RPMI8226 (cell line): ENCODE measurements at places on chromosomes 3 and 15.

DNA sequence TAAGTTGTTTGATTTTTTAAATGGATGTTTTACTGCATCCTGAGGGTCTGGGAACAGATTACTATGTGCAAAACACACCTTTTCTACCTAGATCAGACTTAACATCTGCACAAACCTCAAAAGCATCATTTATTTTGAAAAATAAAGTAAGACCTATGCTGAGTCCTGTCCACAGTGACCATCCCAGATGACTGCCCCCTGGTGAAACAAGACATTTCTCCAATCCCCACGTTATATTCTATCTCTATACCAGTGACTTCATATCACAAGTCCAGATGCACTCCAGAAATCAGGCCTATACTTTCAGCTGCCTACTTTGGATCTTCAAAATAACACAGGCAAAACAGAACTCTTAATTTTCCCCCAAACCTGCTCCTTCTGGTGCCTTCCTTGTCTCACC, 143.2 kb downstream of the P2RY1 start:
- no peak for DNase-seq

GRCh38 chr15:39443659-39444219, 137.1 kb upstream of the THBS1 start:
- DNase-seq, result no peak

- peak; percentile 58 for DNase-seq
Observed at GRCh38 chr3:48990636-48991469, 812 bp downstream of the P4HTM start.

DNA sequence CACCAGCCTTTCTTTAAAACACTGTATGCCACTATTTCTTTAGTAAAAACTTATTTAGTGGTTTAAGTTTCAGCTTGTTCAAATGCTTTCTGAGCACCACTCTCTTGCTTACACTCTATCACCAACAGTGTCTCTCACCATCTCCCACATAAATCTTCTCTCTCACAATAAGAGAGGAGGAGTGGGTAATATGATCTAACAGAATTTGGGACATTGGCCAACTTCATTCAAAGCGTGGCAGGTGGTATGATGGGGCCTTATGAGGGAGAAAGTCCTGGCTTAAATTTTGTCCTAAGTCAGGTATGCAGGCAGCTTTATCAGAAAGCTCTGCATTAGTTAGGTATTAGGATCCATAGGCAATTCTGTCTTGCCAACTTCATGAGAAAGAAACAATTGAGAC, 1132.5 kb downstream of the TUSC7 start:
- DNase-seq, result no peak

DNA sequence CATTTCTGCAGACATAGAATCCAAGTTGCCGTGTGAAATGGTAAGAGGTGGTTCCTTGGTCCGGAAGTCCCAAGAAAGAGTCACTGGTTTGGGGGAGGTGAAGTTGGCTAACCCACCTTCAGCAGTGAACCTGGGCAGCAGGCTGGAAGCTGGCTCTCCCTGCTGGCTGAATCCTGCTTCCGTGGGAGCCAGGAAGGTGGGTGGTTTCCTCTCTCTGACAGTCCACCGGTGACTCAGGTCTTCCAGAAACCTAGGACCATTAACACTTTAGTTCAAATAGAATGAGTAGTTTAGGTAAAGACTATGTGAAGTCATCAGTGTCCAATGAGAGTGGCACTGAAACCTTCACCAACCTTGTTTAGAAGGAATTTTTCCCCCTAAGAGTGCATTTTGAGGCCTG, 87.4 kb upstream of the CACNA2D3 start:
- no peak for DNase-seq

- DNase-seq, result peak; percentile 41
Observed at GRCh38 chr3:141371882-141372281, 3.6 kb downstream of the ZBTB38 start.

DNA sequence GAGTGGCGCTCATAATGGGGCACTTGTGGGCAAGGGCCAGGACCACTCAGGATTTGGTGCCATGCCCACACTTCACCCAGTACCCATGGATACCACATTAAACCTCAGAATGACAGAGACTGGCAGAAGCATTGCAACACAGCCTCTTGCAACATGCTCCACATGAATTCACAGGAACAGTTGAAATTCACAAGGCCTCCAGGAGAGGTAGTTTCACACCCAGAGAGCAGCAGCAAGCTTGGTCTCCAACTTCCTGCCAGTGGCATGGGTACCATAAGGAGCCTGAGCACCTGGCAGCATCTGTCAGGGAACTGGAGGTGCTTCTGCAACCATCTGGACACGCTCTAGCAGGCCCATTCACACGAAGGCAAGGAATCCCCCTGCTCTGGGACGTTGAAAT, 101.0 kb downstream of the OSBPL10 start:
- DNase-seq, result peak; percentile 56

DNA sequence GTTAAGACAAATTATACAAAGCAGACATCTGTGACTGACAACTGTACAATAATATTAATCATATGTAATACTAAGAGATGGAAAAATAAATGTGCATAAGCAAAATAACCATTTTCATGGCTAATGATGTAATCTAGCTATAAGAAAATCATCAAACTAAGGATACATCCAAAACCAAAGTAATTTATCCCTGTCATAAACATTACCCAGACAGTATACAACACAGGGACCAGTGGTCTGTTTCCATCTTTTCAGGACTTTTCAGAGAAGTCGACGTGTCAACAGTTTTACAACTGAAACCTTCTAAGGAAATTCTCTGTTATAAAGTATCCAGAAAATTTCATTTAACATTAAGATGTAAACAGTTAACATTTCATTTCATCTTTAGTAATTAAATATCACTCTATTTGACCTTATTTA, 11.0 kb downstream of the THBS1 start:
- no peak for DNase-seq

GRCh38 chr3:194250098-194251002, 100.8 kb downstream of the CPN2 start:
- DNase-seq, result peak; percentile 43

- no peak for DNase-seq
Observed at GRCh38 chr3:30733209-30733608, 126.8 kb downstream of the TGFBR2 start.

DNA sequence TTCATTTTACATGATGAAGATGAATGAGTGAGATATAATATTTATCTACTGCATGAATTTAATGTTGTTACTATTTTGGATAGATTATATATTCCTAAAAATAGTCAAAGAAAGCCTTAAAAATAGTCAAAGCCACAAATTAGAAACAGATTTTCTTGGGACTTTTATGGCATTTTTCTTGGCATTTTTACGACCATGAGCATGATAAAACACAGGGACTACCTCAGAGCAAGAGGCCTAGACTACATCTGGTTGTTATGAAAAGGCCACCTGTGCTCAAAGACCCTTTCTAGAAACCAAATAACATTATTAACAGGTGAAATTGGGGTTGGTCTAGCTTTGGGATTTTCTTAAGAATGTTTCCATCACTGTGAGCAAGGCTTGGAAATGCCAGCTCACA, 281.0 kb downstream of the OXSM start:
- no peak for DNase-seq

DNA sequence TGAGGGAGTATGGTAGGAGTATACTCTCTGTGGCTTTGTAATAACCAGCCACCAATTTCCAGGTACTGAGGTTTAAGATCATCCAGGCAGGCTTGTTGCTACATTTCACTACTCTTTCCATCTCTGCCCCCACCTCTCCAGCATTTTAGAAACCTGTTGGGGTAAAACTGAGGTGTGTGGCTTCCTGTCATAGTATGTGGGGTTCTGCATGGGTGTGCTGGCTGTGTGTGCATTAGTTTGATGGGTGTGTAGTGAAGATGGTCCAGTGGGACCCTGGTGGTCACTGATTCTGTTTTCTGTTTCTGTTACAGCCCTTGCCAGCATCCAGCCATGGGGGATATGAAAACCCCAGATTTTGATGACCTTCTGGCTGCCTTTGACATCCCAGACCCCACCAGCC, 34.0 kb downstream of the ZNF592 start:
- no peak for DNase-seq

GRCh38 chr3:28948685-28949084, 332.2 kb upstream of the RBMS3 start:
- DNase-seq, result no peak

GRCh38 chr3:178480795-178481194, 55.4 kb upstream of the KCNMB2 start:
- peak; percentile 50 for DNase-seq
